GM12878 (cell line): ENCODE measurements at places on chromosomes 5 and 9. TPM values are rescaled to one million over a fixed set of nuclear protein-coding genes. Genes with fewer than 3 reads are reported as not detected.

The PTGDS gene
- total RNA-seq: not detected in 2 replicates

The PDE6A gene
- not detected in 2 replicates for total RNA-seq

The TRIM36 gene
- not detected in 2 replicates for total RNA-seq

DNA sequence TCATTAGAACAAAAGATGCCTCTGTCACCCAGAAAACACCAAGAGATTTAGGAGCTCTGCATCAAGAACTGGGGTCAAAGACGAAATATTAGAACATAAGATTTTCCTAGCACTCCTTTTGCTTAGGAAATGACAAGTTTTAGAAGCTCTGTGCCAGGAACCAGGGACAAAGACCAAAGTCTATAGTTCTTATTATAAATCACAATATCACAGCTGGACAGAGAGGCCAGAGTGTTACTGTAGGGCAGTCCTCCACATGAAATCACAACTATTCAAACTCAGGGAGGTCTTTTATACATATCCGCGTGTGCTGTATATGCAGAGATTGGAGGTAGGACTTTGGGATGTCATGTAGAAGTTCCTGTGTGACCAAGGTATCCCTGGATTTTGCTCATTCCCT lies 116.7 kb upstream of the SAP30L start:
- H3K4me3 ChIP-seq: no peak overlapping the region
- no peak overlapping the region for H3K27ac ChIP-seq
- peaks cover 3% of the 10 kb centered on the region; the same call in 1 of the 2 replicates for H3K36me3 ChIP-seq
- no peaks in the 10 kb centered on the region for H3K27me3 ChIP-seq

- peak overlapping the region; percentile 87 for H3K27ac ChIP-seq
- peak overlapping the region; percentile 16 for H3K4me3 ChIP-seq
- DNase-seq: peak; percentile 95
- H3K4me1 ChIP-seq: peaks cover 53% of the 10 kb centered on the region
These were observed 43.3 kb downstream of the ANKRD33B start for GRCh38 chr5:10607023-10607665.

- no peak overlapping the region for H3K27ac ChIP-seq
- no peak overlapping the region for H3K4me3 ChIP-seq
- no peaks in the 10 kb centered on the region for H3K36me3 ChIP-seq
- no peak for DNase-seq
- no peaks in the 10 kb centered on the region for H3K27me3 ChIP-seq
- H3K4me1 ChIP-seq: no peaks in the 10 kb centered on the region
These were observed 128.3 kb downstream of the C5orf15 start for GRCh38 chr5:133840168-133840567.

- no peaks in the 10 kb centered on the region for H3K4me1 ChIP-seq
- H3K27me3 ChIP-seq: no peaks in the 10 kb centered on the region
- no peak overlapping the region for H3K4me3 ChIP-seq
- H3K27ac ChIP-seq: no peak overlapping the region
- no peaks in the 10 kb centered on the region for H3K36me3 ChIP-seq
These were observed 337.8 kb downstream of the PTPRD start for GRCh38 chr9:10274988-10275387.

GRCh38 chr9:35114840-35115628 lies 628 bp downstream of the ATOSB start:
- no peaks in the 10 kb centered on the region for H3K27me3 ChIP-seq
- H3K4me1 ChIP-seq: peaks cover 30% of the 10 kb centered on the region
- DNase-seq: no peak
- peak overlapping the region; percentile 84 for H3K27ac ChIP-seq
- peak overlapping the region; percentile 96 for H3K4me3 ChIP-seq
- H3K36me3 ChIP-seq: no peaks in the 10 kb centered on the region
